Activated CD4-positive, alpha-beta T cell treated with anti-CD3 and anti-CD28 coated beads, Interleukin-2, Interleukin-6, amounts not matched to agents 100 ng/mL and 50 ng/mL, durations not matched to agents 16 hours and 8 hours (primary cell): ENCODE measurements at places on chromosomes 6 and 20.

GRCh38 chr20:24972341-24972740 is 20.2 kb downstream of the APMAP start:
- no peak for DNase-seq

GRCh38 chr6:37540390-37540789 is 40.7 kb upstream of the CCDC167 start:
- no peak for DNase-seq

DNA sequence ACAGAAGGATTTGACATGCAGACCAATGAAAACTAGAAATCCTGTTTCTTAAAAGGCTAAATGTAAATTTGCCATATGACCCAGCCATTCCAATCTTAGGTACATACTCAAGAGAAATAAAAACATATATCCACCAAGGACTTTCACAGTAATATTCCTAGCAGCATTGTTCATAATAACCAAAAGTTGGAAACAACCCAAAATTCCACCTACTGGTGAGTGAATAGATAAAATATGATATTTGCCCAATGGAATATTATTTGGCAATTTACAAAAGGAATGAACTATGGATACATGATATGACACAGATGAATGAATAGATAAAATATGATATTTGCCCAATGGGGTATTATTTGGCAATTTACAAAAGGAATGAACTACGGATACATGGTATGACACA is 22.7 kb downstream of the MTCL3 start:
- no peak for DNase-seq

DNA sequence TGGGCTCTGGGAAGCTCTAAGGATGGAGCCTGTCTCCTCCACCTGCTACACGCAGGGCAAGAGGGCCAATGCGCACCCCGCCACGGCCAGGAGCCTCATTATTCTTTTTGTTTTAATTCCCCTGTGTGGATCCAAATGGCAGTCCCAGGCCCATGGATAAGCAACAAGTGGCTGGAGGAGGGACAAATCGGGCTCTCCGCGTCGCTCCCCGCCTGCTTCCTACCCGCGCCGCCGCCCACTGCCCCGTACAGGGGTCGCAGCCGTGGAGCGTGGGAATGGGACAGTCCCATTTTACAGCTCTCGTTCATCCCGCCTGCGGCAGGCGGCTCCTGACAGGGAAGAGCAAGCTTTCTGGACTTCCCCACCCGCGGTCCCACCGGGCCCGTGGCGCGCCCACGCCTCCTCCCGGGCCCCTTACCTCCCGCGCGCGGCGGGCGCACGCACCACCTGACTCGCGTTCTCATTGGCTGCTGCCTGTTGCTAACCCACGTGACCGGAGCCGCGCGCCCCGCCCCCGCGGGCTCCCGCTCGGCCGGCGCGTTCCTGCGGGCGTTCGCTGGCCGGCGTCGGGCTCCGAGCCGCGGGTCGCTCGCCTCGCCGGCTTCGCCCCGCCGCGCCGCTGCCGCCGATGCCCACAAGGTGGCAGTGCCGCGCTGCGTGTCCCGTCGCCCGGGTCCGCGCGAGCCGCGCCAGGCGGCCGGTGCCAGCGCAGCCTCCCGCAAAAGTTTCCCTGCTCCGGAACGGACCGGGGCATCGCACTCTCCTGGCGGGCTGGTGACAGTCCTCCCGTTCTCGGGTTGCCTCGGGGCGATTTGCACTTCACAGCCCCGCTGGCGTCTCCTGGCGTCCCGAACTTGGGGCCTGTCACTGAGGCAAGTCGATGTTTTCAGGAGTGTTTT is 93.3 kb downstream of the CD83 start:
- peak; percentile 96 for DNase-seq

DNA sequence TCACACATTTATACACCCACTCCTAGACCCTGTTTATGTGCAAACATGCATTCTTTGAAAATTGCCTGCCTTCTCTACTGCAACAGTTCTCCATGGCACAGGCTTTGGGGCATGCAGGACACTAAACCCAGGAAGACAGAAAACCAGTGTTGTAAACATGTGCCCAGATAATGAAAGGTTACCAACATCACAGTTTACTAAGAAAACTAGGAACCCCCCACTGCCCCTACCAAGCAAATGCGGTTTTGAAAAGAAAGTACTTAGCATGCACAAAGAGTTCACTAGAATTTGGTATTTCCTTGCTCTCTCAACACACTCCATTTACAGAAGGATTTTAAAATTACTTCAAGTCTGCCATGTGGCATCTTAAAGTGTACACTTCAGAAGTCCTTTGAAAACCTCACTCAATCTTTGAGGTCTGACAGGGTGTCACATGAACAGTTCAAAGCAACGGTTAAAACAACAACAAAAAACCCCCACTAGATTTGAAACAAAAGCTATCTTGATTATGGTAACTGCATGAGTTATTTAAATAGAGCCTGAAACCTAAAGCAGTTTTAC is 245.0 kb downstream of the GMPR start:
- DNase-seq = peak; percentile 67

DNA sequence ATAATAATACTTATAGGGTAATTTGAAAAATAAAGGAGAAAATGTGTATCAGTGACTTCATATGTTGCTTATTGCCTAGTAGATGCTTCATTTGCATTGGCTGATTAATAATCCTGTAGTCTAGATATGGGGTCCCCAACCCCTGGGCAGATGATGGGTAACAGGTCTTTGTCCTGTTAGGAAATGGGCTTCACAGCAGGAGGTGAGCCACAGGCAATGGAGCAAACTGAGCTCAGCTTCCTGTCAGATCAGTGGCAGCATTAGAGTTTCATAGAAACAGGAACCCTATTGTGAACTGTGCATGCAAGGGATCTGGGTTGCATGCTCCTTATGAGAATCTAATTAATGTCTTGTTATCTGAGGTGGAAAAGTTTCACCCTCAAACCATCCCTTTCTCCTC is 1049.5 kb upstream of the EPHA7 start:
- no peak for DNase-seq

DNA sequence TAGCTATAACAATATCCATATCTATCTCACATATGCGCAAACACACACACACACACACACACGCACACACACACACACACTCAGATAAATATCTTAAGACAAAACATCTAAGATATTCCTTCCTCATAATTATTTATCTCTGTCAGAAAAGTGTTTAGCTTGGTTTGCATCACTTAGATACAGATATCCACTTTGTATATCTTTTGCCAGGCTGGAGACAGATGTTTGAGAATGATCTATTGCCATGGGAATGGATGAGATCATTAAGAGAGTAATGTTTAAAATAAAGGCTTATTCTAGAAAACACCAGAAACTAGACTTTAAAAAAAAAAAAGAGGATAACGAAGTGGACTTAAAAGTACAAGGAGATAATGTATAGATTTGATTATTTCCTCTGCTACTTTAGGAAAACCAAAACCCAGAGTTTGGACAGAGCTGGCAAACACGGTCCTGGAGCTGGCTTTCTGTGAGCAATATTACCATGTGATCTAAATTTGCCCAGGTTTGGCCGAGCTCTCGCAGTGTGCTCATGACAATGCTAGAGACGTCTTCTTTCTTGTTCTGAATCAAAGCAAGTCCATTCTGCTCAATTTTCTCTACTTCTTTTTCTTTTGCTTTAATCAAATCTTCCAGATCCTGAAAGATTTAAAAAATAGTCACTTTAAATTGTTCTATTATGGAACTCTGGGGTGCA is 411.8 kb downstream of the SYNE1 start:
- no peak for DNase-seq

GRCh38 chr6:129586815-129587214 is 123.2 kb downstream of the ARHGAP18 start:
- no peak for DNase-seq

- DNase-seq = no peak
Measured at GRCh38 chr20:46772901-46773300, 63.5 kb downstream of the SLC2A10 start.

GRCh38 chr6:16420715-16421461 is 182.5 kb downstream of the GMPR start:
- peak; percentile 81 for DNase-seq

- peak; percentile 20 for DNase-seq
Measured at GRCh38 chr6:115838763-115839401, 221.8 kb downstream of the FRK start.

- no peak for DNase-seq
Measured at GRCh38 chr6:115613488-115613887, 447.2 kb downstream of the FRK start.

- DNase-seq = no peak
Measured at GRCh38 chr20:54073288-54073687, 2.9 kb upstream of the BCAS1 start.

GRCh38 chr6:160391419-160392116 is 43.4 kb downstream of the SLC22A3 start:
- DNase-seq = no peak

GRCh38 chr6:104460738-104461483 is 398.8 kb downstream of the HACE1 start:
- no peak for DNase-seq

- no peak for DNase-seq
Measured at GRCh38 chr6:117446861-117447260, 21.1 kb upstream of the ROS1 start.

DNA sequence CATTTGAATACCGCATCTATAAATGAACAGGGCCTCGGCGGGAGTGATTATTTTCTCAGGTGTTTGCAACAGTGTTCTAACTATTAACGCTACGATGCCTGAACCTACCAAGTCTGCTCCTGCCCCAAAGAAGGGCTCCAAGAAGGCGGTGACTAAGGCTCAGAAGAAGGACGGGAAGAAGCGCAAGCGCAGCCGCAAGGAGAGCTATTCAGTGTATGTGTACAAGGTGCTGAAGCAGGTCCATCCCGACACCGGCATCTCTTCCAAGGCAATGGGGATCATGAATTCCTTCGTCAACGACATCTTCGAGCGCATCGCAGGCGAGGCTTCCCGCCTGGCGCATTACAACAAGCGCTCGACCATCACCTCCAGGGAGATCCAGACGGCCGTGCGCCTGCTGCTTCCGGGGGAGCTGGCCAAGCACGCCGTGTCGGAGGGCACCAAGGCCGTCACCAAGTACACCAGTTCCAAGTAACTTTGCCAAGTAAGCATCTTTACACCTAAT is 70.9 kb downstream of the HFE start:
- DNase-seq = peak; percentile 94

DNA sequence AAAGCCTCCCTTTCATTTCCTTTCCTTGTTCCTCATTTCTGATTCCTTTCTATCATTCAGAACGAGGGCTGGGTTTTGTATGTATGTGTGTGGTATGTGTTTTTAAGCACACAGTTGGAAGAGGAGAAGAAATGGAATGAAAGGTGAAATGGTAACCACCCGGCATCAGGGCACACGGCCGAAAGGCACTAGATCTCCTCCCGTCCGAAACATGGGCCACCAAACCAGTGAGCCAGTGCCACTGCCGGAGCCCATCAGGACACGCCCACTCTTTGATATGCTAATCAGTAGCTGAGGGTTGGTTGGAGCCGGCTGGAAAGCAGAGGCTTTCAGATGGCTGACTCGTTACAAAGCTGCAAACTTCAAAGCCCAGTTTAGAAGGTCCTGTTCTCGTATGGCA is 228.6 kb upstream of the JARID2 start:
- DNase-seq = peak; percentile 51

DNA sequence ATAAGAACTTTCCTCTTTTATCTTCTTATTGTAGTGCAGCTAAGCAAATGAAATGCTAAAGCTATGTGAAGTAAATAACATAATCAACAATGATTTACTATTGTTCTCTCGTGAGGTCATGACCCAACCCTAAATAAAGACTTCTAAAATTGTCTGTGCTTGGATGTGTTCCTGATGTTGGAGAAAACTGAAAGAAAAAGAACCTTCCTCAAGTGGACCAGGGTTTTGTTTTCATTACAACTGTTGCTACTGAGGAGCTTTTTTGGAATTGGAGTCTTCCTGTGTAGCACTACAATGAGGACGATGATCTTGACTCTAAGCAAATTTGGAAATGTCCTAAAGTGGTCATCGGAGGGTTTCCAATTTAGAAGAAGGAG is 59.7 kb upstream of the SUPT3H start:
- DNase-seq = no peak

- no peak for DNase-seq
Measured at GRCh38 chr20:61168605-61169004, 83.5 kb upstream of the CDH4 start.

GRCh38 chr6:78936515-78936914 is 69.2 kb downstream of the IRAK1BP1 start:
- no peak for DNase-seq

DNA sequence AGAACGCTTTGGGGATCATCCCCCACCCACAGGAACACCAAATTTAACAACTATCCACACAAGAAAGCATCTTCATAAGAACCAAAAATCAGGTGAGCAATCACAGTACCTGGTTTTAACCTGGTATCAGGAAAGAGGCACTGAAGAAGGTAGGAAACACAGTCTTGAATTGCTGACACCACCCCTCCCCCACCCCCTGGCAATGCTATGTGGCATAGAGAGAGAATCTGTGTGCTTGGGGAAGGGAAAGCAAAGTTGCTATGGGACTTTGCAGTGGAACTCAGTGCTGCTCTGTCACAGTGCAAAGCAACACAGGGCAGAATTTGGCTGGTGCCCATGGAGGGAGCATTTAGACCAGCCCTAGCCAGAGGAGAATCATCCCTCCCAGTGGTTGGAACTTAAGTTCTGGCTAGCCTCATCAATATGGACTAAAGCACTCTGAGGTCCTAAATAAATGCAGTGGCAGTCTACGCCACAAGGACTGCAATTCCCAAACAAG is 565.5 kb downstream of the EPM2A start:
- no peak for DNase-seq

- DNase-seq = no peak
Measured at GRCh38 chr6:35507221-35507620, 5.5 kb downstream of the TULP1 start.

GRCh38 chr6:27758491-27758890 is 153.7 kb downstream of the OR2B2 start:
- no peak for DNase-seq

GRCh38 chr6:31187780-31188194 is 17.3 kb upstream of the POU5F1 start:
- no peak for DNase-seq

- DNase-seq = peak; percentile 23
Measured at GRCh38 chr6:158718461-158719046, 68.7 kb downstream of the SYTL3 start.

GRCh38 chr6:111764238-111765175 is 108.7 kb downstream of the FYN start:
- DNase-seq = peak; percentile 91

DNA sequence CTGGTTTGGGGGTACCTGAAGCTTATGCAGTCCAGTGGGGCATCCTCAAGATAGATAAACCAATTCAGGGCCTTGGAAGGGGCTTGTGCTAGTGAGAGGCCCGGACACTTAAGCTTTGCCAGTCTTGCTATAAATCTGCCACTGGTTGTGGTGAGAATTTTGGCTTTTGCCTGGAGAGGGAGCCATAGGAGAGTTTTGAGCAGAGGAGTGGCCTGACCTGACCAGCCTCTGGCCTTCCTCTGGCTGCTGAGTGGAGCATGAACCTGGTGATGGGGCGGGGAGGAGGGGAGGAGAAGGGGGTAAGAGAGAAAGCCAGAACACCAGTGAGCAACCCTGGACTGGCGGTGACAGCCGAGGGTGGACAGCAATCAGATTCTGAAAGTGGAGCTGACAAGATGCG is 7.1 kb downstream of the TMEM74B start:
- DNase-seq = no peak

GRCh38 chr20:18032977-18033892 is 24.5 kb downstream of the OVOL2 start:
- DNase-seq = no peak
